ENCODE measurements at places on chromosomes 16 and 17.

GRCh38 chr16:20849589-20850390 lies 43.5 kb downstream of the REXO5 start:
- DNase-seq: peak; percentile 49

DNA sequence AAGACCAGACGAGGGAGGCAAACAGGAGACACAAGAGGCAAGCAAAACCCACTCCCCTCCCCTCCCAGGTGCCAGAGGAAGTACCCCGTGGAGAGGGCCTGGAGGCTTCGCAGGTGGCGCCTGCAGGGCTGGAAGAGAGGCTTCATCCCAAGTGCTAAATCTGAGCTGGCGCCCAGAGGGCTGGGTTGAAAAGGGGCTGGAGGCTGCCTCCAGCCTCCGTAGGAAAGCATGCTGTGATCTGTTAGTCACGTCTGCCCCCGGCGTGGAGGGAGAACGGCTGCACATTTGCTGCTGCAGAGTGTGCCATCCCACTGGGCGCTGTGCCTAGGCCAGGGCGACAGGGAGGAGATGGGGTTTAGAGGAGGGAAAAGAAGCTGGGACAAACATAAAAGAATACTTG lies 16.9 kb downstream of the RPH3AL start:
- no peak for DNase-seq

- no peak for DNase-seq
Observed at GRCh38 chr17:9294661-9295210, 273.4 kb downstream of the NTN1 start.

GRCh38 chr17:51674579-51675255 lies 414.4 kb downstream of the UTP18 start:
- no peak for DNase-seq

DNA sequence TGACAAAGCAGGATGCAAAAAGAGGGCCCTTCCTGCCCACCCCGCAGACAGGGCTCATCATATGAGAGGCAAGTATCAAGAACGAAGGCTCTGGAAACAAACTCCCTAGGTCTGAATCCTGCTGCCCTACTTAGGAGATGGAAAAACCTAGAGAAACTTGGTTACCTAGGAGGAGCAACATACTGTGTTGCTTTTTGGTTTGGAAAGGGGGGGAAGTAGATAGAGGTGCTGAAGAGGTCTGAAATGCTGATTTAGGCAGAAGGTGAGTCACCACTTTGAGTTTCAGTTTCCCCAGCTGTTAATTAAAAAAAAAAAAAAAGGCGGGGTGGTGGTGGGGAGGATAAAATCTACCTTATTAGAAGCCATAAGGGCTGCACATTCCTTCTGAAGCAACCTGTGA lies 1.5 kb downstream of the N4BP1 start:
- no peak for DNase-seq

DNA sequence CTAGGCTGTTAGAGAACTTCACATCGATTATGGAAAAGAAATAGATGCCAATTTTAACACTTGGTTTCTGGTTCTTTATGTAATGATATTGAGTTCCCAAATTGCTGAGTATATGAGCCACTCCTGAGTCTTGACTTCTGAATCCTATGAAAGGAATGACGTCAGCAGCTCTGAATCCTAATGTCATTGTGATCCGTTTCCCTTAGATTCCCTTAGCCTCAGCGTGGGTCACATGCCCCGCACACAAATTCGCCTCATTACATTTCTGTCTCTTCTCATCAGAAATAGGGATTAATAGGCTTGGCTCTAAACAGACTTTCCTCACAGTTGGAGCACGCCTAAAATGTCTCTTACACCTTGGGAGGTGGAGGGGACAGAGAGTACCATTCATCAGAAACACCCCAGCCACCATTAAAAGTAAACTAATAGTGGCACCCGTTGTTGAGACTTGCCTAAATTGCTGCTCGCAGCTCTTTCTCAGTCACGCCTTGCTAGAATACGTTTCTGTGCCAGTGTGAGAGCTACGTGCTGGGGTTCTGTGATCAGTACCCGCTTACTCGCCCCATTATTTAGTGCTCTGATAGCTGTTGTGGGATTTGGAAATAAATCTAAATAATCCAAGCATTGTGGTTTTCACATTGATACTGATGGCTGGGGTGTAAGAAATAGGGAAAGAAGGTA lies 7.1 kb downstream of the MRM3 start:
- no peak for DNase-seq

GRCh38 chr17:61815863-61816503 lies 47.3 kb downstream of the BRIP1 start:
- no peak for DNase-seq

- no peak for DNase-seq
Observed at GRCh38 chr16:30947859-30948666, 805 bp upstream of the ORAI3 start.

DNA sequence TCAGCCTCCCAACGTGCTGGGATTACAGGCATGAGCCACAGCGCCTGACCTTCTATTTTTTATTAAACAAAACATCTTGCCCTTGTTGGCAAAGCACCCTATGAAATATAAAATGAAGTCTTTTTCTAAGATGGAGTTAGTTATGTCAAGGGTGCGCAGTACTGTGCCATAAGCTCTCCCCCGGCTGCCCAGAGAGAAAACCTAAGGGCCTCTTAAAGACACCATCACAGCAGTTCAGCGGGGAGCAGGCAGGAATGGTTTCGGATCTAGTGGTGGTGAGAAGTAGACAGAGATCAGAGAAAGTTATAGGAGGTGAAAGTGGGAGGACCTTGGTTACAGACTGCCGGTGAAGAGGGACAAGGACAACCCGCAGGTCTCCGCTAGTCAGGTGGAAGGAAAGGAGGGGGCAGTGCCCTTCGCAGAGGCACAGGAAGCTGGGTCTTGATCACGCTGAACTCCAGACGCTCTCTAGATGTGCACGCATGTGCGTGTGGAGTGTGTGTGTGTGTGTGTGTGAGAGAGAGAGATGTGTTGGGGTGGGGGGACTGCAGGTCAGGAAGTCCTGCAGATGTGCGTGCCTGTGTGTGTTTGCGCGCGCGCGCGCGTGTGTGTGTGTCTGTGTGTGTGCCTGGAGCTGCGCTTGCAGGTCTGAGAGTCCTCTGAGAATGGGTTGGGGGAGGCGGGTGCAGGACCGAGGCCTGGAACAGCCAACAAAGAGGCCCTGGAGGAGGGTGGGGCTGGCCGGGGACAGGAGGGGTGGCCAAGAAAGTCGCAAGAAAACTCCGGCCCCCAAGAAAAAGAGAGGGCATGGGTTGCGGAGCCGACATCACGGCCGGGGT lies 748 bp upstream of the CMTM3 start:
- peak; percentile 84 for DNase-seq

DNA sequence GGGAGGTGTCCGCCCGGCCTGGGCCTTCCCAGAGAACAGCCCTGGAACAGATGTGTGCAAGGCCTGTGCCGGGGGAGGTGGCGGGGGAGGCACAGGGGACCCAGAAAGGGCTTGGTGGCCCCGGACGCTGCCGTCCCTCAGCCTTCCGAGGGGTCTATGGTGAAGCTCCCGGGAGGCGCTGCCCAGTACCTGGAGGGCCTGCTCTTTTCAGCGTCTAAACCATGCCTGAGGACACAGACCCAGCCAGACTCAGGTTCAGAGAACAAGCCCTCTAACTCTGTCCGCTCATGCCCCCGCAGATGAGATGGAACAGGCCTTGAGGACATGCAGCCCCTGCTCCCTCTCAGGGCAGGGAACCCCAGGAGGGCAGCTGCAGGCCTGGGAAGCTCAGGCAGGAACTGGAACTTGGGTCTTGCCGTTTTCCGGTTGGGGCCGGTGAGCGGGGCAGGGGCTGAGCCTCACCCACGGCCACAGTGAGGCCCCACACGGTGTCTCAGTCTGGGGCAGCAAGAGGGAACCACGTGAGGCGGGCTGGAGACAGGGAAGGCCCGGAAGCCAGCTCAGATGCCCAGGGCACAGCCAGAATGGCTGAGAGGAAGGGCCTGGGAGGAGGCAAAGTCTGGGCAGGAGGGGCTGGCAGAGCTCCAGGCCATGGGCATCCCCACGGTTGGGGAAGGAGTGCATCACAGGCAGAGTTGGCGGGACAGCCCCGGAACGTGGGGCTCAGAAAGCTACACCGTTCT lies 12.5 kb downstream of the SLC16A3 start:
- DNase-seq: no peak

- no peak for DNase-seq
Observed at GRCh38 chr16:23279721-23280153, 22.4 kb upstream of the SCNN1B start.

DNA sequence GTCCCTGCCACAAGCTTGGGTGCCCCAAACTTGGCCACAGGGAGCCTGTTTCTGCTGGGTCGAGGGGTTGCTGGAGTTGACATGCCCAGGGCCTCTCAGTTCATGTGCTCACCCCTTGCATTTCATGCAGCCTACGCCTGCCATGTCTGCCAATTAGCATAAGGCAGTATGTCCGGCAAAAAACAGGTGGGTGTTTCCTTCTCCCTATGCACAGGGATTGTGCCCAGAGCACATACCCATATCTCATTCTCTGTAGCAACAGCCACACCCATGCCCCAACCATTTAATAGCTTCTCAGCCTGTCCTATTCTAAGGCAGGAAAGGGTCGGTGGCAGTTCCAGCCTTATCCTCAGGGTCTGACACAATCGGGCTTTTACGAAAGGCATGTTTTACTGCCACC lies 340.4 kb upstream of the ASIC2 start:
- DNase-seq: no peak

- no peak for DNase-seq
Observed at GRCh38 chr17:77296769-77297409, 156.1 kb downstream of the SEC14L1 start.

- DNase-seq: no peak
Observed at GRCh38 chr17:74520790-74521480, 10.3 kb downstream of the CD300LB start.

DNA sequence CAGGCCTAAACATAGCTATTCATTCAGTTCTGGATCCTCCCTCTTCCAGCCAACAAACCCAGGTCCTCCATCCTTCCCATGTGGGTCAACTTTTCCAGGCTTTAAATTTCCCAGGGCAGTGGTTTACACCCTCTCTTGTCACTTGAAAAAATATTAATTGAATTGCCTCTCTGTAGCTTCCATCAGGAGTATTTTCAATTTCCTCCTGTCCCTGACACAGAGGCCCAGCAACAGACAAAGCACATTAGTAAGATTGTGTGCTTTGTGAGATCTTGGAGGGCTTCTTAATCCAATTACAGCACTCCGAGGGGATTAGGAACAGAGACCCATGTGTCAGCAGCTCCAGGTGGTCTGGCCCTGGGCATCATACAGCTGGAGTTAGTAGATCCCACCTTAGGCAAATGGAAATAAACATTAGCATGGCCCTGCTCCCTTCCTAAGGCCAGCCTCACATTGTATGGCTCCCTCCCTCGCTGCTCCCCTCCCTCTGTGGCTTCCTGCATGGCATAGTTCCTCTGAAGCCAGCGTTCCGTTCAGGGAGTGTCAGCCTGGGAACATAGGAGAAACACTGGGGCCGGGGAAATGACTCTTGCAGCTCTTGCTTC lies 132.7 kb upstream of the HSBP1 start:
- no peak for DNase-seq

DNA sequence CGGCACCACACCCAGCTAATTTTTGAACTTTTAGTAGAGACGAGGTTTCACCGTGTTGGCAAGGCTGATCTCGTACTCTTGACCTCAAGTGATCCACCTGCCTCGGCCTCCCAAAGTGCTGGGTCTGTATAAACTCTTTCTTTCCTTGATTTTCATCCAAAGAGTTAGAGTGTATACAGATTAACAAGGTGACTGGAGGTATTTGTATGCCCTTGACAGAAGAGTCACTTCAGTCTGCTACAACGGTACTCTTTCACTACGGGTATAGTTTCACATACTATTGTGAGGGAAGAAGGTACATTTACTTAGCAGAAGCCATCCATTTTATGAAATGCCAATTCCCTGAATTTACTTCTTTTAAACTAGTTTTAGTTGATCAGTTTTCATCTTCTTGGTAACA lies 32.5 kb downstream of the PPM1E start:
- DNase-seq: no peak

DNA sequence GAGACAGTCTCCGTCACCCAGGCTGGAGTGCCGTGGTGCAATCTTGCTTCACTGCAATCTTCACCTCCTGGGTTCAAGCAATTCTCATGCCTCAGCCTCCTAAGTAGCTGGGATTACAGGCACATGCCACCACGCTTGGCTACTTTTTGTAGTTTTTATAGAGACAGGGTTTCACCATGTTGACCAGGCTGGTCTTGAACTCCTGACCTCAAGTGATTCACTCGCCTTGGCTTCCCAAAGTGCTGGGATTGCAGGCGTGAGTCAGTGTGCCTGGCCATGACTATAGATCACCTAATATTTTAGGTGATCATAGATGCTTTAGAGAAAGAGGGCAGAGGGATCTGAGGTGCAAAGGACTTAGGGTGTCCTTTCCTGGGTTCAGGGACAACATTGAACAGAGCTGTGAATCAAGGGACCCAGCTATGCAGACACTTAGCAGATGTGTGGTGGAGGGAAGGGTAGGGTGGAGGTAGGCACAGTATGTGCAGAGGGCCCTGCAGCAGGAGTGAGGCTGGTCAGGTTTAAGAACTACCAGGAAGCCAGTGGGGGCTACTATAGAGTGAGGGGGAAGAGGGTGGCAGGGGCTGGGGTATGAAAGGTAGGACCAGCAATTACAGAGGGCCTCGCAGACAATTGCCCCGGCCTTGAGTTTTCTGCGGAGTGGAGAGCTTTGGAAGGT lies 116.5 kb downstream of the CMIP start:
- DNase-seq: no peak

- DNase-seq: no peak
Observed at GRCh38 chr16:64826374-64826773, 295.5 kb downstream of the CDH11 start.

GRCh38 chr17:806346-806745 lies 24.2 kb downstream of the MRM3 start:
- DNase-seq: no peak

GRCh38 chr17:44133918-44134476 lies 7.7 kb upstream of the HROB start:
- no peak for DNase-seq

DNA sequence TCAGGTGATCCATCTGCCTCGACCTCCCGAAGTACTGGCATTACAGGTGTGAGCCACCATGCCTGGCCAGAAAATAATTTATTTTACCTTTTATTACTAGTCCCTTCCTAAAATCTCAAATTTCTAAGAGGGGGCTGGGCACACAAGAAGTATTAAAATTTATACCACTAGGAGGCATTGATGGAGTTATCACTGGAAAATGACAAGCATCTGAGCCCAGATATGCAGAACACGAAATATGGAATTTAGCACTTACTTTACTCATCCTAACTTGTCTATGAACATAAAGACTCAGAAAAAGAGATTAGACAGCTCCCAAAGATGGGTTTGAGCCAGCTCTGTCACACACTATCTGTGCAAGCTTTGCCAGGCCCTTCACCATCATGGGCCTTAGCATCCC lies 46.4 kb downstream of the STAT5A start:
- no peak for DNase-seq

DNA sequence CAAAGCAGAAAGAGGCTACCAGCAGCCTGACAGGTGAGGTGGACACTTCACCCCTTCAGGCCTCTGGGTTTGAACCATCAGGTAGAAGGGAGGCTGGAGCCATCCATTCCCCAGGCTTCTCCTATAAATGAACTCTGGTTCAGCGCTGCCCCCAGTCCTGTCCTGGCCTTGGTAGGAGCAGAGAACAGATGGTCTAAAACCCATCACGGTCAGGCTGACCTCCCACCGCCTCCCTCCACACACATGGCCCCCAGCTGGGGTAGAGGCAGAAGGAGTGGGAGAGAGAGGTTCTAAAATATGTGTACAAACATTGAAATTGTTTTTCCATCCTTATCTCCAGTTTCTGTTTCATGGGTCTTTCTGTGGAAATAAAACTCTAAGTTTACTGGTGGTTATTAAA lies 59.7 kb upstream of the DNAJA2 start:
- no peak for DNase-seq

- no peak for DNase-seq
Observed at GRCh38 chr16:58461056-58461455, 38.9 kb upstream of the NDRG4 start.

Measured in activated T-helper 2 cell treated with anti-CD3 and anti-CD28 coated beads, Interferon-gamma antibody, Interleukin-2, Interleukin-4, amounts not matched to agents 10 μg/mL and 5 μg/mL and 100 μg/mL, durations not matched to agents 14 hours and 24 hours and 36 hours (primary cell).